Fibroblast of upper back skin (primary cell): ENCODE measurements at places on chromosomes 11 and 22.

DNA sequence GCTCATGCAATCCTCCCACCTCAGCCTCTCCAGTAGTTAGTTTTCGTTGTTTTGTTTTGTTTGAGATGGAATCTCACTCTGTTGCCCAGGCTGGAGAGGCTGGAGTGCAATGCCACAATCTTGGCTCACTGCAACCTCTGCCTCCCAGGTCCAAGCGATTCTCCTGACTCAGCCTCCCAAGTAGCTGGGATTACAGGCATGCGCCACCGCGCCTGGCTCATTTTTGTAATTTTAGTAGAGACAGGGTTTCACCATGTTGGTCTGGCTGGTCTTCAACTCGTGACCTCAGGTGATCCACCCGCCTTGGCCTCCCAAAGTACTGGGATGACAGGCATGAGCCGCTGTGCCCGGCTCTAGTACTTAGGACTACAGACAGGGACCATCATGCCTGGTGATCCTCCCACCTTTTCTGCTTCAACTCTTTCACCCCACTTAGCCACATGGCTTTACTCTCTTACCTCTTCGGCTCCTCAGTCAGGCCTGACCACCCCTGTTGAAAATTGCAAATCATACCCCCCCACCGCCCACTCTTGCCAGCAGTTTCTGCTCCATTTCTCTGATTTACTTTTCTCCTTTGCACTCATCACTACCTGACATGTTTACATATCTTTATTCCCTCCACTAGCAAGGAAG lies 157.1 kb upstream of the GRK3 start:
- DNase-seq: no peak

GRCh38 chr22:46508491-46508999 lies 28.9 kb downstream of the CELSR1 start:
- DNase-seq: peak; percentile 24

GRCh38 chr11:71139516-71140205 lies 112.7 kb downstream of the SHANK2 start:
- DNase-seq: no peak

- DNase-seq: peak; percentile 35
Measured at GRCh38 chr11:10550503-10551289, 9.7 kb upstream of the RNF141 start.

GRCh38 chr22:40491990-40492631 lies 121.7 kb downstream of the SGSM3 start:
- no peak for DNase-seq

- no peak for DNase-seq
Measured at GRCh38 chr11:11501546-11502262, 120.1 kb downstream of the GALNT18 start.

DNA sequence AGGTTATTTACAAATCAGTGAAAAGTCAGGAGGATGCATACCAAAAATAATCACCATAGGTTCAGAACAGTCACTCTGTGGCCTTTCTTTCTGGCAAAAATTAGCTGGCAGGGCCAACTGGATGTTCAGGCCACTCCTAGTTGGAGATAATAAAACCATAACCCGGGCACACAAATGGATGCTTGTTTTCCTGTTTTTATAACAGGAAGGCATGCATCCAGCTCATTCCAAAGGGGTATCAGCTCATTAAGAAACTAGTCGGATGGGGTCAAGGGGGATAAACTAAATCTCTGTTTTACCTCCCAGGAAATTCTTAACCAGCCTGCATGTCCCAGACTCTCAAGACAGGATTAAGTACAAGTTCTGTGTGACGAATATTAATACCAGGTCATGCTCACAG lies 81.0 kb downstream of the FBXO7 start:
- no peak for DNase-seq

GRCh38 chr11:13713982-13714381 lies 45.5 kb downstream of the FAR1 start:
- no peak for DNase-seq

DNA sequence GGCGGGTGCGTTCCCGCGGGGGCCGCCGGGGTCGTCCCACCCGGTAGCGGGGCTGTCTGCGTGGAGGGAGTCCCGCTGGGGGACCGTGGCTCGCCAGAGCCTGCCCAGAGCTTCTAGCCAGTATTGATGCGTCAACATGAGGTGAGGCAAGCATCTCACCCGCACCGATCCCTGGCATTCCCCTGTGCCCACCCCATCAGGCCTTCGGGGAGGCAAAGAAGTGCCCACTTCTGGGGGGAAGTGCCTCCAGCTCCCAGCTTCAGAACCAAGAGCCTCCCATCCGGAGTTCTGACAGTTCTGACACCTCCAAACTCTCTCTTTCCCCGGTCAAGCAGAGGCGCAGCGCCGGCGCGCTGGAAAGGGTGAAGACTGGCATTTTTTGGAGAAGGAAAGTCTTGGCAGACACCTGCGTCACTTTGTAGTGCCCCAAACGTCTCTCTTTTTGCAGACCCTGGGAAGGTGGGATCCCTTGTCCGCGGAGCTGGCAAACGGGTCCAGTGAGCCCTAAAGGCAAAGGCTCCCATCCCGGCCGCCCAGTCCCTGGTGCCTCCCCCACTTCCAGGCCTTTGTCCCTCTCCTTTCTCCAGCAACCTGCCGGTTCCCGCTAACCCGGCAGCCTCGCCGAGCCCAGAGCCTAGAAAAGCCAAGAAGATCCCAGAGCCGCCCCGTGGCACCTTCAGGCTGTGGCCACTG lies 3.2 kb upstream of the PAX6 start:
- no peak for DNase-seq

DNA sequence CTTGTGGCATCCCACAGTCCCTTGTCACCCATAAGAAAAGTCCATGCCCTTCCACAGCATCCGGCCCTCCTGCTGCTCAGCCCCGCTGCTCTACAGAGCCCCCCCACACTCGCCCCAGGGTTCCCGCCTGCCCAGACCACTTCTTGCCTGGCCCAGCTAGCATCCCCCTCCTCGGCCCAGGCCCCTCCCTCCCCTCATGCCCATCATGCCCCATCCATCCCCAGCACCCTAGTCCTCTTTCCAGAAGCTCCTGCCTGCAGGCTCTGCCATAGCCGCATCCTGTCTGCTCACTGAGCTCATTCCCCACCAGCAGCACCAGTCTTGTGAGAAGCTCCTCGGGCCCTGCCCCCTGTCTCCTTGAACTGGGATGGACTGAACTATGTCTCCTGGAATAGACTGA lies 54.4 kb downstream of the LINC01488 start:
- DNase-seq: no peak

DNA sequence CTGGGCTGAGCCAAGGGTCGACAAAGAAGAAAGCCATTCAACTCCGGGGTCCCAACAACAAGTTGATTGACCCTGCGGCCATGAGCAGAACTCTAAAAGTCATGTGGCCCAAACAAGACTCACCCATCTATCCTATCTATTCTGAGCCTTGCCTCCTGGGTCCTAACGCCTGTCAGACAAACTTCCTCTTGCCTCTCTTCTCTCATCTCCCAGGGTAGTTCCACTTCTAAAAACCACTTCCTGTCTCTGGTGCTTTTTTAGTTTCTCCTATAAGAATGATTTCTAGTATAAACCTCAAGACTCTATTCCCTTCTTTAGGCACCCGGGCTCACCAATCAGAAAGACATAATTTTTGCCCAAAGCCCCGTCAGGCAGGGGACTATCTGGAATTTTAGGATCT lies 530.2 kb downstream of the DLG2 start:
- no peak for DNase-seq

DNA sequence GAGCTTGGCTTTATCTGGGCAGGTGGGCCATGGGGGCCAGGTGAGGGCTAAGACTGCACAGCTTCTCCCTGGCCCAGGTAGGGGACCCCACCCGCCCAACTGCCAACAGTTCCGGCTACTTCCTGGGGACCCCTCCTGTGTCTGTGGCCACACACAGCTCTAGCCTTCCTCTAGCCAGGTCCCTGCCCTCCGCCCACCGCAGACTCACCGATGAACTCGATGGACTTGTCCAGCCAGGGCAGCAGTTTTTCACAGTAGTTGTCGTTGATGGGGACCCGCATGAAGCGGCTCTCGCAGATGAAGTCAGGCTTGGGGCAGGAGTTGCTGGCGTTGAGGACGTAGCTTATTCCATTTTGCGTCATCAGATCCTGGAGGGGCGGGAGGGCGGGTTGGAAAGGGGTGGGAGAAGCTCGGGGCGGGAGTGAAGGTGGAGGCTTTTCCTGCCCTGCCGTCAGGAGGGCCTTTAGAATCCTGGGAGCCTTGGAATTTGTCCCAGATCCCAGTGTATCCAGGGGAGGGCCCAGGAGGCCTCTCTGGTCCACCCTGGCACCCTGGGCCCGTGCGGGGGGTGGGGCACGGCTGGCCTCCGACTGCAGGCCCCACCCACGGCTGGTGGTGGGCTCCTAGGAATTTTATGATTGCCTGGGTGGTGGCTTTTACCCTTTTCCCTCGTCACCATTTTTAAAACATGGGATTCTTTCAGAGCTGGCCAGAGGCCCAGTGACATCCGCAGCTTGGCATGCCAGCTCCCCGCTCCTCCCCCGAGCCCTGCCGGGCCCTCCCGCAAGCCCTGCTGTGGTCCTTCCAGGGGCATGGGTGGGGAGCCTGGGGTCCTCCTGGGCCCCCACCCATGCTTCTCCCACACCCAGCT lies 13.9 kb downstream of the DUSP8 start:
- DNase-seq: peak; percentile 80

GRCh38 chr11:63888170-63889086 lies 28.5 kb downstream of the RCOR2 start:
- peak; percentile 47 for DNase-seq

GRCh38 chr11:2304506-2305139 lies 2.8 kb downstream of the TSPAN32 start:
- DNase-seq: no peak

DNA sequence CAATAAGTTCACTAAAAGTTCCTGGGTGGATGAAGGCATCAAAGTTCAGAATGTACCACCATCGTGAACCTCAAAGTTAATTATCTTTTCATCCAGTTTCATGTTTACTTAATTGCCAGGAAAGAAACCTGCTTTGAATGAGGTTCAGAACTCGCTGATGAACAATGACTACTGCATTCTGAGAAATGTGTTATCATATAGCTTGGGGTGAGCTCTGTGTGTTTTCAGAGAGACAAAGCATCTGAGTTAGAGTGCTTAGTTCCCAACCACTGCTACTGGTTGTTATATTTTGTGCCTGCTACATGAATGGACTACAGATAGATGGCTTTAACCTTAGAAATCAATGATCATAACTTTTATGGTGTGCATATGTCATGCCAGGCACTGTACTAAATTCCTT lies 1131.0 kb downstream of the DLG2 start:
- DNase-seq: no peak

DNA sequence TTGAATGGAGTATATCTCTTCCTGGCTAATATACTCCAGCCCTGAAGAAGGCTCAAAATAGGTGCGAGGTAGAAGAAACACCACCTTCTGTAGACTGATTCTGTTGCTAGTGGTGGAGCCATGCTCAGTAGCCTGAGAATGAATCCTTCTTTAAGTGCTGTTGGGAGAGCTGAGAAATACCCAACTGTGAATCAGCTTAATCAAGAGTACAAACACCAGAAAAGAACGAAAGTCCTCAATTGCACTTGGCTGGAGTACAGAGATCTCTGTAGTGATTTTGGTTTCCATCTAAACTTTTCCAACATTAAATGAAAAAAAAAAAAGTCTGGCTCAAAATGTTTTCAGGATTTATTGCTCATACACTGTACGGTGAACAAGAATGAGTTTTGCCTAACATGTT lies 619.1 kb downstream of the METTL15 start:
- peak; percentile 27 for DNase-seq

DNA sequence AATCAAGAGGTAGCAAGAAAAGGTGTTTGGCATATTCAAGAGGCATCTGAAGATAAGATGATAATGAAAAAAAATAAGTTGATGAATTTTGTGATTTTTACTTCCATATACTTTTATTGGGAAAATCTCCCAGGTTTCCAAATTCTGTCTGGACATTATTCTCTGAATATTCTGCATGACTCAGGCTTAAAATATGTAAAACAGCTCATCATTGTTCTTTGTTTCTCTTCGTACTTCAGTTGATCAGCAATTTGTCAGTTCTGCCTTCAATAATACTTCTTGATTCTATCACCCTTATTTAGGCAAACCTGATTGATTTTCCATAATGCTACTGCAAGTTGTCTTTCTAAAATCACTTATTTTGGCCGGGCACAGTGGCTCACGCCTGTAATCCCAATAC lies 30.2 kb downstream of the GTF2H1 start:
- DNase-seq: peak; percentile 27

DNA sequence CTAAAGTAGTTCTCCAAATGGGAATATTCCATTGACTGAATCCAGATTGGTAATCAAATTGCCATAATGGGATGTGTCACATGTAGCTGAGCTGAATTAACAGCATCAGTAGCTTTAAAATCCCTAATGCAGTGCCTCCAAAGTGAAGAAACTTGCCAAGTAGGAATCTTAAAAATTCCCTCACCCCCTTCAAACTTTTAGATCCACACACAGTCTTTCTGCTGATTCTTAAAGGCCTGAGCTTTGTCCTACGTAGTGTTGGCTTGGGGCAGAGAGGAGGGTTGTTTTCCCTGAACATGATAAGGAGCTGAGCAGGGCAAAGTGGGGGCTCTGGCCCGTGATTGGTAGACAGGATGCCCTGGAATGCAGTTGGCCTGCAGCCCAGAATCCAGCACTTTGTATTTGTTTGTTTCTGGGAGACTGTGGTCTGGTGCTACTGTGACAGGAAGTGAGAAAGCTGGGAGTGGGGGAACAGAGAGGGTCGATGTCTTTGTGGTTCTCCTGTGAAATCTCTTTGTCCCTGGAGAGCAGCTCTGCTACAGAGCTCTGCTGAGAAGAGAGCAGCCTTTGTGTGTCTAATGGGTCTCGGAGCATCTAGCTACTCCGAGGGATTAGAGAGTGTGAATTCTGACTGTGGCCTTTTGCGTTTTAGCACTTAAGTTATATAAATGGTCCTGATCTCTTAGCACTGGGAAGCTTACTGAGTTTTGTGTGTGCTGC lies 16.9 kb downstream of the CTNND1 start:
- peak; percentile 98 for DNase-seq

DNA sequence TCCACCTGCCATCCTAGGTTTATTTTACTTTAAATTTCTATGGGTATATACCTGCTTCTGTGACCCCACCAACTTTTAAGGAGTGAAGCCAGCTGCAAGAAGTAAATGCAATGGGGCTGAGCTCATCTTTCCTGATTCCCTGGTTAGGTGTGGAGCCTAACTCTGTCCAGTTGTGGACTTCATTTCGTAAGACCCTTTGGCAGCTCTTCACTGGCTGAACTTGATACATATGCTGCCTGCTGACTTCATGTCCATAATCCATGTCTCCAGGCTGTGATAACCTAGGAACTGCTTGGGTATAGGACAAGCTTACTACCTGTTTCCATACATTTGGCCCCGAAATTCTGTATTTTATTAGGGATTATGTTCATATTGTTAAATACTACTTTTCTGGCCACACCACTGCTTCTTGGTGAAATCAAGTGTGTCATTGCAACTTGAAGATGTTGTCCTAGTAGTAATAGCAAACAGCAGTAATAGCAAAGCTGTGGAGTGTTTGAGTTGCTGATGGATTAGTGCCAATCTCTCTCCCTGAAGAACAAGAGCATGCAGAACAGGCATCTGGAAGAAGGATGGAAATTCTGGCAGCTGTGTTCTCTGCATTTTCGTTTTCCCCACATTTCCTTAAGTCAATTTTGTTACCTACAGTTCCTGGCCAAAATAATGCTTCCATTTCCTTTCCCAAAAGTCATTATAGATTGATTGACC lies 31.2 kb downstream of the LDLRAD3 start:
- DNase-seq: no peak
